ENCODE measurements at places on chromosomes 11 and 22.
A peak's percentile ranks its signal among the peaks of the same experiment; 100 is the strongest.

DNA sequence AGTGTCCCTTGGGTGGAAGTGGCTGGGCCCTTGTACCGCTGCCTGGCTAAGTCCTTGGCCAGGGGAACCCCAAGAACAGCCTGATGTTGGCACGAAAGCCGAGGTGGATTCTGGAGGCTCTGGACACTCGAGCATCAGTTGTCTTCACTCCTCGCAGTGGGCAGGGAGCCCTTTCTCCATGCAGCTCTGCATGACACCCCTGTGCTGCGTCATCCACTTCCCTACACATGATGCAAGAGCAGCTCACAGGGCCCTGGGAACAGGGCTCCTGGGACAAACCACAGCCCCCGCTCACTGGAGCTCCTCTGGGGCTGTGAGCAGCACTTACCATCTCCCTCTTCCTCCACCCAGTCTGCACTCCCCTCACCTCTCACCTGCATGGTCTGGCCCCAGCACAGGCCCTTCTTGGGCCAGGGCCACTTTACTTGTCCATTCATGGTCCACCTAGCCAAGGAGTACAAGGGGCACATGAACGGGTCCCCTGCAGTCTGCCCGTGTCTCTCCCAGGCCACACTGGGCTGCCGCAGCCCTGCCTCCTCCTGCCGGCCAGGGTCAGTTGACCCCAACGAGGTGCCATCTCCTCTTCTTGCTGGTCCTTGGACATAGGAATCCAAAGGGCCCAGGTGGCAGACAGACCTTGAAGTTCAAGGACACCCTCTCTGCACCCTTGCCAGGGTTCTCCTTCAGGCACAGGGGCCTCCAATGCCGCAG lies 66.5 kb downstream of the IGF2 start:
- no peak for DNase-seq

DNA sequence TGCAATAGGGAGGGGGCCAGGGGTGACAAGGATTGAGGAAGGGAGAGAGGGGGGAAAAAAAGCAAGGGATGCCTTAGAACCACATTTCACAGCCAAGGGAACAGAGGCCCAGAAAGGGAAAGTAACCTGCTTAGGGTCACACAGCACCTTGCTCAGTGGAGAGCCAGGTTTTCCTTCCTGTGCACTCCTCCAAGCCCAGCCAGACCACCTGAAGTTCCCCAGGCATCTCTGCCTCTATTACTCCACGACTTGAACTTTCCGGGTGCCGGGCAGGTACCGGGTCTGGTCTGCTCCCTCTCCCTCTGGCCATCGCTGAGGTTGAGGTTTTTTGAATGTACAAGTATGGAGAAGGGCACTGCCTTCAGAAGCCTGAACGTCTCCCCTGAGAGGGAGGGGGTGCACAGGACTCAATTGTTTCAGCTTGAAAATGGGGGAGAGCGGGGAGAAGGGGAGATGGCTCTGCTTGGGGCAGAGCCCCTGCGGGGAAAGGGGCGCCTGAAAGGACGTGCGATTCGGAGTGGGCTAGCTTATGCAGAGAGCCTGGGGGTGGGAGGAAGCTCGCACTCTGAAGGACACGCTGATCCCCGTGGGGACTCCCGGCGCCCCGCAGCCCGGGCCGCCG lies 516 bp upstream of the SERPINH1 start:
- DNase-seq: no peak

- peak; percentile 96 for DNase-seq
These were observed 415.1 kb downstream of the ETS1 start for GRCh38 chr11:128172046-128172878.

GRCh38 chr11:99327527-99327926 lies 306.8 kb downstream of the CNTN5 start:
- DNase-seq: no peak

- DNase-seq: no peak
These were observed 23.5 kb upstream of the MSANTD2 start for GRCh38 chr11:124823512-124824376.

DNA sequence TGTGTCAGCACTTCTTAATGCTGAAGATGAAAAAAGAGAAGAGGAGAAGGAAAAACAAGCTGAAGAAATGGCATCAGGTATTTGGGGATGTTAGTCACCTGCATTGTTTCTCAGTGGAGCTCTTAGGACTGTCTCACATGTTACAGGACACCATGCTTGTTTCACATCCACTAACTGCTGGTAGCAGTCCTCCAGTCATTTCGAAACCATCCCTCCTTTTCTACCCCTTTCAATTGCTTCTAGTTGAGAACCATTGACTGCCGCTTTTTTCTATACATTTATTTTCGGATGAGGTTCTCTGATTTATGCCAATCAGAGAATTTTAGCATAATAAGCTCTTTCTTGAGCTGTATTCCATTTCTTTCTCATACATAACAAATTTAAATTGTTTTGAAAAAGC lies 21.5 kb downstream of the BIRC2 start:
- DNase-seq: no peak
